ENCODE measurements at places on chromosomes 13 and 19.

DNA sequence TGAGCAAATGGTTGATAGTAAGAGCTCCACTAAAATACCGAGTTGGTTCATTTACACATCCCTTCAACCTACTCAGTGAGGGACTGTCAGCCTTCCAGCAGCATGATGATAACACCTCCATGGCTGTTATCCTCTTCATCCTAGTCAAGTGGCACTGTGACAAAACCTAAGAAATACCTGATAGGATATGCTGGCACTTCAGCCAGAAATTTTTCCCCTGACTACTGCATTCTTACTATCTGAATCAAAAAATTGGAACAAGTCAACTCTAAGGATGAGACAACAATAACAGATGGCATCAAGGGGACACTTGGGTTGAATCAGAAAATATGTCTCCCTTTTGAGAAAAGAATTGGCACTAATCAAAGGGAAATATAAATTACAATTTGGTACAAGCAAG lies 193.9 kb downstream of the KCTD12 start:
- DNase-seq = no peak

GRCh38 chr13:50396001-50396400 lies 380.8 kb downstream of the KCNRG start:
- DNase-seq = no peak

DNA sequence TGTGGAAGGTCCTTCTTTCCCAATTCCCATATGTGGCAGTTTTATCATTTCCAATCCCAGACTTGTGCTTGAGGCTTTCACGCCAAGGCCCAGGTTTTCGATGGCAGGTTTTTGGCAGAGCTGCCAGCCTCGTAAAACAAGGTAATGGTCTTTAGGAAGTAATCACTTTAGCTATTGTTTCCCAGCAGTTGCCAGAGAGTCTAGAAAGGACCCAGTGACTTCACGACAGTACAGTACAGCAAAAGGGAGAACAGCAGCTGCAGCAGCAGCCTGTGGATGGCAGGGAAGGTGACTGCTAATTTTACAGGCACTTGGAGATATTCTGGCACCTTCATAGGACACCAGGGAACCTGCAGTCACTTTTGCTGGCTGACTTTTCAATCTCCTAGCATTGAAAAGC lies 291.6 kb upstream of the MAB21L1 start:
- no peak for DNase-seq

DNA sequence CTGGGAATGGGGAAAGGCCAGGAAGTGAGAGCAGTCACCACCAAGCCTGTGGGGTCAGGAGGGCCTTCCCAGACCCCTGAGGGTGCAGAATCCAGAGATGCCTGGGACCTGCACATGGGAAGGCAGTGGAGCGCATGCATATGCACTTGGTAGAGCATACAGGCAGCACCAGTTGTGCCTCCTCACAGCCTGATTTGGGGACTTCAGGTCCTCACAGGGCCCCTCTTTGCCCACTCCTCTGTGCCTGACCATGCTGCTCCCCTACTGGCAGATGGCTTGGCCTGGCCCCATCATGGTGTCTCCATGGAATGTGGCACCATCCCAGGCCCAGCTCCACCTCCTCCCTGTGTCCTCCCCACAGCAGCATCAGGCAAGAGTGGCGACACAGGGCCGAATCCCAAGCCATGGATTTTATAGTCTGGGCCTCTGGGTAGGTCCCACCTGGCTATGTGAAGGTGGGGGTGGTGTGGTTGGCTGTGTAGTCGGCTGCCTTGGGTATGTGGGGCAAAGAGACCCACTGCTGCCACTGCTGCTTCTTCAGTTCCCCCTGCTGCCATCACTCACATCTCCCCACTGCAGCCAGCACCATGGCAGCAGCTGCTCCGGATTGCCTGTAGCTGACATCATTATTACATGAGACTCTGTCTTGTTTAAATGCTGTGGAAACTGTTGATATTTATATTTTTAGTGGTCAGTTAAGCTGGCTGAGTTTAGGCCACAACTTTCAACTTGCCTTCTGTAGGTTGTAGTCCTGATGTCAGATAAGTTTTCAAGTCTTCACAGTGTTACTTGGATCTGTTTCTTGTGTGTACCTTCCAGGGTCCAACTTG lies 247.0 kb downstream of the GPC6 start:
- DNase-seq = no peak

DNA sequence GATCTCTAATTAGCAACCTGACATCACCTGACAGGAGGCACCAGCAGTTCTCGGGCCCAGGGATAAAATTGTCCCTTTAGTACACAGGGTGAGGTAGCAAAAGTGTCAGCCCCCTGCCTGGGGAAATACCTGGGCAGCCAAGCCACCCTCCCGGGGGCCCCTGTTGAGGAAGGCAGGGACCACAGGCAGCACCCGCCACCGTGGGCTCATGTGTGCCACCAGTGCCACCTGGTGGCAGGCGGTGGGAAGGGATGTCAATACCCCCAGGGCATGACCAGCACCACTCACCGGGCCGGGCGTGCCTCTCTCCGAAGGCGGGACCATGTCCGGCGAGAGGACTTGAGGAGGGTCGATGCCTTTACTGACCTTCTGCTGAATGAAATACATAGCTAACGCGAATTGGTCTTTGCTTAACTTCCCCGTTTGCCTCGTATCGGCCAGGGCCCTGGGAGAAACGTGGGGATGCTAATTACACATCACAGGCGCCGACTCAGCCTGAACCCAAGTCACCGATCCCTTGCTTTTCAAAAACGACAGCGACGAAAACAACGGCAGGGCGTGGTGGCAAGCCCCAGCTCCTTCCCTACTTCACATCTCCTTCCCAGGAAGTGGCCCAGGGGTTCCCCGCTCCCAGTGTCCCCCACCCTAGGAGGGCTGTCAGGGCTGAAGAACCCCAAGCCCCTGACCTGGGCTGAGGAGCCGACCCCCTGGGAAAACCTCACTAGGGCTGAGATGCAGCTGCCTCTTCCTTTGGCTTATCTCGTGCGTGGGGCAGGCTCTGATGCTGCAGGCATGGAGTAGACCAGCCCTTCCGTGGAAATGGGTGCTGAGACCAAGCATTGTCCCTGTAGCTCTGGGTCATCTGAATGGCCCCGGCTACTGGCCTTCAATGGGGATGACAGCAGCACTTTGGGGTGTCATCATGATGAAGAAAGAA lies 53.8 kb downstream of the EPS15L1 start:
- DNase-seq = peak; percentile 69

GRCh38 chr19:1675633-1676350 lies 23.4 kb upstream of the TCF3 start:
- no peak for DNase-seq

- DNase-seq = no peak
These were observed 476.6 kb downstream of the ZNF536 start for GRCh38 chr19:30848636-30849425.

- no peak for DNase-seq
These were observed 94.7 kb downstream of the RBM26 start for GRCh38 chr13:79311386-79311785.

DNA sequence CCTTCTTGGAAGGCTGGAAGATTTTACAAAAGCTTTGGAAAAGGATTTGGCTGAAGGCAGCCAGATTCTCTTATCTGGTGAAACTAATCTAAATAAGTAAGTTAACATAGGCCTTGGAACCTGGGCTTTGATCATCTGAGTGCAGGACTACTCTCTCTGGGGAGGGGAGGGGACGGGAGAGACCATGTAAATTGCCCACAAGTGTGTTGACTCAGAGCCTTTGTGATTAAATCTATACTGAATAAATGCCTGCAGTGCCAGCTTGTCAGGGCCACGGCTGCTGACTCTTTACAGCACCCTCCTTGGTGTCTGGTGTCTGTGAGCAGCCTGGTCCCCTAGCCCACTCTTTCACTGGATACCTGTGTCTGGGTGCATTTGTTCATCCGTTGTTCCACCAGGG lies 251.4 kb downstream of the ITGBL1 start:
- DNase-seq = no peak

GRCh38 chr19:54464630-54465425 lies 1.2 kb upstream of the LENG9 start:
- DNase-seq = peak; percentile 86

DNA sequence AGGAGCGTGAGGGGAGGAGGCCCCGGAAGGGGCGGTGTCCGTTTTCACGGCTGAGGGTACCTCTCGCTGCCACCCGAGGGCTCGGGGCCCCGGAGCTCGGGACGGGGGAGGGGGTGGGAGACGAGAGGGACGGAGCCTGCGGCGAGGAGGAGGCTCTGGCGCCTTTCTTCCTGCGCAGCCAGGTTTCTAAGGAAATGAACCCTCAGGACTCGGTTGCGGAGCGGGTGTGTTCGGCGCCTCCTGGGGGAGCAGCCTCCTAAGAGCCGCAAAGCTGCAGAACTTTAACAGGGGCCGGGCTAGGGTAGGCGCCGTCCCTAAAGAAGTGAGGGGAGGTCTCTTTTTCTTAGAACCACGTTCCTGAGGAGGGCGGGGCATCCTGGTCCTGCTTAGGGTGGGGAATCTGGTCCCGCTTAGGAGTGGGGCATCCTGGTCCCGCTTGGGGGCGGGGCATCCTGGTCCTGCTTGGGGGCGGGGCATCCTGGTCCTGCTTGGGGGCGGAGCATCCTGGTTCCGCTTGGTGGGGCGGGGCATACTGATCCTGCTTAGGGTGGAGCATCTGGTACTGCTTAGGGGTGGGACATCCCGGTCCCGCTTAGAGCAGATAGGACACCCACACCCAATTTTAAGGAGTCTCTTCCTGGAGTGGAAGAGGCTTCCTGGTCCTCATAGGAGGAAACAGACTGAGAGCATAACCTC lies 6.2 kb downstream of the SYT5 start:
- DNase-seq = no peak

DNA sequence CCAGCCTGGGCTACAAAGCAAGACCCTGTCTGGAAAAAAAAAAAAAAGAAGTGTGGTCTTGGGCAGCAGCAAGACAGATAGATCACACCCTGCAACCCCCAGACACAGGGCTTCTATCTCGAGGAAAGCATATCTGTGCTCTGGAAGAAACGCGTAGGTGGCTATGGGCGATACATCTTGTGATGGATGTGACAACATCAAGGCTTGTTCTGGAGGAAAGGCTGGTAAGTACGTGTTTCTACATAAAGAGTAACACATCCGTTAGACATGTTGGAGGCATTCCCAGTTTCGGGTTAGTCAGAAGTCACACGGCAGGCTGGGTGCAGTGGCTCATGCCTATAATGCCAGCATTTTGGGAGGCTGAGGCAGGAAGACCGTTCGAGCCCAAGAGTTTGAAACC lies 6.6 kb upstream of the DHDH start:
- no peak for DNase-seq

DNA sequence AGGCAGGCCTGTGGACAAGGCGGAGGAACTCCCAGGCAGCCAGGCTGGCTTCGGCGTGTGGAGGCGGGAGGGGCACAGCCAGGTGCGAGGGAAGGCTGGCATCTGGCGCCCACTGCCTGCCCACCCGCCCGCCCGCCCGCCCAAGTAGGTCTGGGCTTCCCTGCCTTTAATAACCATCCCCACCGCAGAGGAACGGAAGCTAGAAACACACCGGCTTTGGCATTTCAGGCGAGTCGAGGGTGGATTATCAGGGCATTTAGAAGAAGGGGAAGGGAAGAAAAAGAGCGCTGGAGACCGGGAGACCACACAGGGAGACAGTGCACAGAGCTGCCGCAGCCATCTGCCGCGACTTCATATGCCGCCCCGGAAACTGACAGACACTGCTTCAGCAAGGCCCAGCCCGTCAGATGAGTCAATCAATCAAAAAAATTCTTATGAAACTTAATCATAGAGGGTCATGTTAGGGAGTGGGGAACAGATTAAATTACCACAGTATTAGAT lies 199.7 kb downstream of the TSHZ3 start:
- DNase-seq = no peak

DNA sequence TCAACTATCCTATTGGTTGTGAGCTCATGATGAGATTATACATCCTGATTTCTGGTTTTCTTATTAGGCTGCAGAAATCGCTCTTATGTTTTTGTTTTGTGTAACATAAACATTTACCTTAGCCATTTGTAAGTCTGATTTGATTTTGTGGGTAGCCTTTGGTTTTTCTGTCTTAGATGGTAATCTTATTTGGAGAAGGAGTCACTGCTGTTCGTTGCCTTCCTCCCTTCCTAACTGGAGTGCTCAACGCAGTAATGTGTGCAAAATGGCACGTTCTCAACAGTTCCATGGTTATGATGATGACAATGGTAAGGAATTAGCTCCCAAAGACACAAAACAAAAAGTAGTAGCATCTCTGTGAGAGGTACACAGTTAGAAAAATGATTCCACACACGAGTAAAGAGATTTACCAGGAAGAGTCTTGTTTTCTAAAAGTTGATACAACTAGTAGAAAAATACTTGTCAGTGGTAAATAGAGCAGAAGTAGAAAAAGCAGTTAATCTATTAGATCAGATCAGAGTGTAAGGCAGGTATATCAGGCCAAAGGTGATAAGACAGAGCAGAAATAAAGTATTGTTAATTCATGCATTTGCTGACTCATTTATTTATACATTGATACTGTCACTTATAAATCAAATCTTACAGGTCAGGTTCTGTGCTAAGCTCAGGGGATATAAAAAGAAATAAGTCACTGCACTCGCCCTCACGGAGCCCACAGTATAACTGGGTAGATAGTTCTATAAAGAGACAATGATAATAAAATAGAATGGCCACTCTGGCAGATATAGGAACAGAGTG lies 270.0 kb downstream of the NALCN start:
- no peak for DNase-seq

DNA sequence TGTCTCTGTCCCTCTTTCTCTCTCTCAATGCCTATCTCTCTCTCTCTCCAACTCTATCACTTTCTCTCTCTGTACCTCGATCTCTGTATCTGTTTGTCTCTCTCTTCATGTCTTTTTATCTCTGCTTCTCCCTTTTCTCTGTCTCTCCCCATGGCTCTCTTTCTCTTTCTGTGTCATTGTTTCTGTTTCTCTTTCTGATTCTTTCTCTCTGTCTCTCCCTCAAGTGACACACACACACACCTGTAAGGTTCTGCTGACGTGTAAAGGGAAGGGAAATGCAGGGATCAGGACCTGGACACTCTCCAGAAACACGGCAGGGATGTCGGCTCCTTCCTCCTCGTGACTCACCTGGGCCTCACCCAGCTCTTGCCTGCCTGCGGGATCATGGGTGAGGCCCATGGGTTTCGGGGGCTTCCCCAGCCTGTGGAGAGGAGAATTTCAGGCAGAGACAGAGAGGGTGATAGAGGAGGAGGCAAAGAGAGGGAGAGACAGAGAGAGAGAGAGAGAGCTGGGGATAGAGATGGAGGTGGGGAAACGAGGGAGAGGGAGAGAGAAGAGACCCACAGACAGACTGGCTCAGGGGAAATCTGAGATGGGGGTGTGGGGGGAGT lies 5.4 kb upstream of the PLAUR start:
- no peak for DNase-seq

DNA sequence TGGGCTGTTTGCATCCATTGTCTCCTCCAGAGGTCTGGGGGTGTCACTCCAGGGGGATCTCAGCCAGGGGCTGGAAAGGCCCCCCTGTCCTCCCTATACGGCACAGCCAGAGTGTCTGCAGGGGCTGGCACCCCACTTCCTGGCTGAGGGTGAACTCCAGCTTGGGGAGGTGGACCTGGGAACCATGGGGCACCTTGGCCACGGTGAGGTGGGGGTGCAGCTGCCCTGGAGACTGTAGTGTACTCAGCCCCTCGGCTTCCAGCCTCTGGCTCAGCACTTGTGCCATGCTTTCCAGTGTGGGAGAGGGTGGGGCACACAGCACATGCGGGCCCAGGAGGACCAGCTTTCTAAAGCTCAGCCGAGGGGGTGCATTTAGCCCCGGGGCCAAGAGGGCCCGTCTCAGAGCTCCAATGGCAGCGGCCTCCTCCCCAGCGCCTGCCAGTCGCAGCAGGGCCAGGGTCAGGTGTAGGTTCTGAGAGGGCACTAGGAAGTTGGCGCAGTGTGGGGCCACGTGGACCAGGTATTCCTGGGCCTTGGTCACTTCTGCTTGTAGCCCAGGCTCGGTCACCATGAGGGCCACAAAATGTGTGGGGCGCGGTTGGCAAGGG lies 1.4 kb downstream of the LENG9 start:
- no peak for DNase-seq

- no peak for DNase-seq
These were observed 5.0 kb upstream of the CDX2 start for GRCh38 chr13:27973961-27974662.

Measured in KBM-7 (cell line).